ENCODE measurements at places on chromosomes 16 and 17. TPM values are rescaled to one million over a fixed set of nuclear protein-coding genes. Genes with fewer than 3 reads are reported as not detected.

Gene KRT34
- total RNA-seq: 0.46 TPM

Gene CARD14
- 0.30 TPM for total RNA-seq

Gene KRTAP2-2
- total RNA-seq: not detected

Gene BLMH
- total RNA-seq: 45.9 TPM

Gene ADAMTS18
- total RNA-seq: not detected

Gene RHOT2
- 64.2 TPM for total RNA-seq

Gene ACSM2B
- not detected for total RNA-seq

Gene FOXC2
- 1.8 TPM for total RNA-seq

Gene KRTAP3-2
- not detected for total RNA-seq

Gene RCVRN
- total RNA-seq: not detected

Gene CACNG4
- total RNA-seq: 13.9 TPM

Gene KRTAP9-2
- not detected for total RNA-seq

Gene CCL23
- total RNA-seq: not detected

Gene KRT33A
- total RNA-seq: not detected

Gene CD19
- total RNA-seq: not detected

Gene KRTAP2-3
- total RNA-seq: not detected

Gene GPR139
- total RNA-seq: not detected

Gene CAMKK1
- total RNA-seq: 22.3 TPM

Gene KRTAP3-1
- total RNA-seq: not detected

Gene CD300LB
- total RNA-seq: 0.17 TPM
